Activated CD8-positive, alpha-beta memory T cell treated with anti-CD3 and anti-CD28 coated beads for 1 hour (primary cell): ENCODE measurements at places on chromosomes 7 and 10.

- no peak for DNase-seq
Observed at GRCh38 chr10:133422807-133423771, 1.3 kb downstream of the SPRN start.

- no peak for DNase-seq
Observed at GRCh38 chr10:102550636-102551210, 47.0 kb downstream of the SUFU start.

DNA sequence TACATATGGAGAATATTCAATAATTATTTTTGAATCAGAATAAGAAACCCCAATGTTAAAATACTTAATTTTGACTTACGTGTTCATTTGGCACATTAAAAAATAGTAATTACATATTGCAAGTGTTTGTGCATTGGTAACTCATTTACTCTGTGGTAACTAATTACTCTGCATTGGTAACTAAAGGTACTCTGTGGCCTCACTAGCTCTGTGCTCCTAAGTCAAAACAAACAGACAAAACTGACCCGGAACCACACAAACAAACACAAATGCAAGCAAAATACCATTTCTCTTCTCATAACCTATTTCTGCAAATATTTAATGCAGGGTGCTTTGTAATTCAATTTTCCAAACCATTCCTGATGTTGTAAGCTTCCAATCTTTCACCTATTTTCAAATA lies 1244.3 kb downstream of the REEP3 start:
- DNase-seq: no peak

DNA sequence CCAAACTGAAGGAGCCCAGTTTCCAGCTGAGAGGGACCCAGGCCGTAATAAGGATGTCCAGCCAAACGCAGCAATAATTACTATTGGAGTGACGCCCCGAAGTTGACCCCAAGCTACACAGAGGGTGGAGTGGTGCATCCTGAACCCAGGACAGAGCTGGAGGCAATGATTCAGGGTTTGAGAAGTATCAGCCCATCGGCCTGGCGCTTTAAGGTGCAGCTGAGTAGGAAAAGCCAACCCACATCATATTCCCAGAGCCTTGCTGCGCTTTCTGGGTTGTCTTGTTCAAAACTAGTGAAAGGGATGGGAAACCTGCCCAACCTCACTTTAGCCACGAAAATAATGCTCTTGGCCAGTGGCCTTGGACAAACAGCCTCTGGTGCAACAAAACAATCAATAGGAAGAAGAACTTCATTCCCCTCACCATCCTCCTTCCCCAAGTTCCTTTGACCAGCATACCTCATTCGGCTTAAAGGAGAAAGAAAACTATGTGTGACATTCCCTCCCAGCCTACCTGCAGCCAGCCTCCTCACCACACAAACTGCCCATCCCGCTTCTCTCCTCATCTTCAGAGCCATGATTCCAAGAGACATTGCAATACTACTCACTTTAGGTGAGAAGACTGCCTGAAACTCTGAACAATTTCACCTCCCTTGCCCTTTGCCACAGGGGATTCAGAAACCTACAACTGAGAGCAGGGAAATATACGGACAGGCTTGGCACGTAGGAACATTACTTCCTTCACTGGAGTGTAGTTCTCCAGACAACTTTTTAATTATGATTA lies 217.2 kb upstream of the MKLN1 start:
- DNase-seq: no peak

GRCh38 chr10:23780331-23780730 lies 341.5 kb downstream of the OTUD1 start:
- DNase-seq: no peak

- DNase-seq: no peak
Observed at GRCh38 chr7:27910326-27910725, 170.4 kb downstream of the TAX1BP1 start.

DNA sequence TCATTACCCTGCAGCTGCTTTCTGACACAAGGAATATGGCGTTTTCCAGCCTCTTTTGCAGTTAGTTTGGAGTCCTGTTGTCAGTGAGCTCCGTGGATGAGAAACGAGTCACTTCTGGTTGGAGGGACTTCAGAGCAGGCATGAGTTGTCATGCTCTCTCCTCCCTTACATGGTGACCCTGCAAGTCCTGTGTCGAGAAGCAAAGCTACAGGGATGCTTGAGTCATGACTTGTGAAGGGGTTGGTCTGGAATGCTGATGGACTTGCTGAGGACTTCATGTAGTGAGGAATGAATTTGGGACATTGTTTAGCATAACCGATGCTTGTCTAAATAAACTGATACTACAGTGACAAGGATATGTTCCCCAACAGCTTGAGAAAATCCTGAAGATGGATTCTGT lies 108.8 kb downstream of the ADCYAP1R1 start:
- DNase-seq: no peak

GRCh38 chr7:80480566-80480965 lies 31.3 kb downstream of the GNAT3 start:
- no peak for DNase-seq
